ENCODE measurements at places on chromosomes 5 and 9. TPM values are rescaled to one million over a fixed set of nuclear protein-coding genes. Genes with fewer than 3 reads are reported as not detected.

GRCh38 chr5:169296419-169297143, 4.4 kb downstream of the SLIT3 start:
- peak; percentile 83 for DNase-seq

- DNase-seq = no peak
Measured at GRCh38 chr9:72894342-72894741, 58.5 kb downstream of the ALDH1A1 start.

- DNase-seq = no peak
Measured at GRCh38 chr5:112869948-112870347, 8.9 kb downstream of the SRP19 start.

- DNase-seq = no peak
Measured at GRCh38 chr9:60545346-60545877, 368.8 kb upstream of the SPATA31A5 start.

DNA sequence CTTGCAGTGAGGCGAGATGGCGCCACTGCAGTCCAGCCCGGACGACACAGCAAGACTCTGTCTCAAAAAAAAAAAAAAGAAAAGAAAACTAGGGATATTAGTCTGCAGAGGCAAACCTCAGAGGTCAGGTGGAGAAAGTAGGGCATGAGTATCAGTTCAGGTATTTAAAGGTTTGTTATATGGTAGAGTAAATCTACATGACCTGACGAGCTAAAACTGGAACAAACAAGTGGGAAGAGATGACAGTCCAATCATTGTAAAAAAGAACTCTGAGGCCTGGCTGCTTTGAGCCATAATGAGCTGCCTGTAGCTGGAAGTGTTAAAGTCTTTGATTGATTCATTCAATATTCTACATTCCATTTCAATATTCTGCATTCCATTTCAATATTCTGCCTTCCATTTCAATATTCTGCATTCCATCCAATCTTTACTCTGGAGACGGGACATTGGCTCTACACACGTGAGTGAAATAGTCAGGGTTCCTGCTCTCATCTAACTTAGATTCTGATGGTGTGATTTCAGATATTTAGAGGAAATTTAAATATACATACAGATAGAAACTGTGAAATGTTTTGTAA, 28.9 kb upstream of the GRAMD2B start:
- no peak for DNase-seq

- DNase-seq = no peak
Measured at GRCh38 chr5:152271420-152271819, 133.7 kb downstream of the NMUR2 start.

- DNase-seq = no peak
Measured at GRCh38 chr5:72854419-72854818, 38.0 kb downstream of the TNPO1 start.

GRCh38 chr9:2059274-2059929, 44.3 kb downstream of the SMARCA2 start:
- DNase-seq = no peak

GRCh38 chr9:9792144-9792857, 820.5 kb downstream of the PTPRD start:
- no peak for DNase-seq

- DNase-seq = no peak
Measured at GRCh38 chr5:25005431-25005830, 360.7 kb upstream of the CDH10 start.

DNA sequence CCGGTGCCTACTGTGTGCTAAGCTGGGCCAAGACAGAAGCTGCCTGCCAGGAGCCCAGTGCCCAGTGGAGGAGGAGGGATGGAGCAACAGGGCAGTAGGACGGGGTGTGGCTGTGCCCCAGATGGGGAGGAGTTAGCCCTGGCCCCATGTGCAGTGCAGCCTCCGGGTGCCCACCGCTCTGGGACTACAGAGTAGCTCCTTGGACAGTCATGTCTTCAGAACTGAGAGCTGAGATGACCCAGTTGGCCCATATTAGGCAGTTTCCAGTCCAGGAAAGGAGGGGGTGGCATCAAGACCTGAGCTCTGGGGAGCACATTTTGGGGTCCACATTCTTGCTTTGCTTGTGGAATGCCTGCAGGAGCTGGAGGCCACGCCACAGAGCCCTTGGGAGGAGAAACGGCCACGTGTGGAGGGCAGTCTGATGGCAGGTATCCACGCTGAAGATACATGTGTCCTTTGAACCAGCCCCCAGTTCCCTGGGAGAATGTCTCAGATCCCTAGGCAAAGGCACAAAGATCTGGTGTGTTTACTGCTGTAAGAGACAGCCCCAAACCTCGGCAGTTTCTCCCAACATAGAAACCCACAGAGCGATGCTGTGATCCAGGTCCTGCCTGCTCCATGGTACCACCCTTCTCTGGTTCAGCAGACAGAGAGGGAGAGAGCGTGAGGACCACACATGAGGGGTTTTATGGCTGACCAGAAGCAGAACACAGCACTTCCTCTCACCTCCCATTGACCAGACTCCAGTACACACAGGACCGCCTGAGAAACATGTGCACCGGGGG, 46.8 kb upstream of the FCN1 start:
- no peak for DNase-seq

DNA sequence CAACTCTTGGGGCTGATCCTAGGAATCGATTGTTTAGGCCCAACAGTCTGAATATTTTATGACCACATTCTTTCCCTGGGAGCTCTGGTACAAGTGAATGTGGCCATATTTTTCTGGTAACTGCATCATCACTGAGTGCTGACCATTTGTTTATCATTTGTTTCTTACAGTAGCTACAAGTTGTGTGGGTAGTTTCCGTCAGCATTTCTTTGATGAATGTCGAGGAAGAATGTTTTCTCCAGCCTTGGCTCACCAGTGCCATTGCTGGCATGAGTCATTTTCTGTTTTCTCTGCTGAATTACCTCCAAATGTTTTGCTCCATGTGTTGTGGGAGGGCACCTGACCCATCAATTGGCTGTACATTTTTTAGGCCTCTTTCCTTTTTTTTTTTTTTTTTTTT, 14.1 kb upstream of the CARD19 start:
- DNase-seq = no peak

DNA sequence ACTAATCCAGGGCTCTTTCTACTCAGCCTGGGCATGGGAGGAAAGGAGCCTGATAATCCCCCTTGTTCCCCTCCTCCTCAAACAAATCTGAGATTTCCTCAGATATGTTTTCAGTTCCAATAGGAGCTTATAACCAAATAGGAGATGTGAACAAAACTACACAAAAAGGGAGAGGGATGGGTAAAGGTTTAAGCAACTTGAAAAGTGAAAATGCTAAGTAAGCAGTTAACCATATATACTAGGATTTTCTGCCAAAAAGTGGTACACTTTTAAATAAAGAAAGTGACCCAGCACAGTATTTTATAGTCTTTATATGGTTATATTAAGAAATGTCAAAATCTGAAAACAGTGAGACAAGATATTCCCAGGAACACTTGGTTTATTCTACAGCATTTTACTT, 275.7 kb downstream of the BNC2 start:
- no peak for DNase-seq

DNA sequence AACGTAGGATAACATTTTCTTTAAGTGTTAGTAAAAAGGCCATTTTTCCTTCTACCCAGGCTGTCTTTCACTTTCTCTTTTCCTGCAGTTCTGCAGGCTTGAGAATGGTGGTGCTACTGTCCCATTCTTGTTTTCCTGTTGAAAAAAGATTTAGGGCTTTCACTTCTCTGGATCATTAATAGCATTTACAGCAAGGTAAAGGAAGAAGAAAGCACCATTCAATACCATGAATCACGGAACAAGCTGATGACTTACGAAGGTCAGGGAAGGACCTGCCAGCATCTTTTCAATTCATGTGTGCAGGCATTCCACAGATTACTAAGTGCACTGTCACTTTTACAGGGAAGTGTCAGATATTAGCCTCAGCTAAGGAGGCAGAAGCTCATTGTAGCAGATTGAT, 292.8 kb downstream of the YTHDC2 start:
- no peak for DNase-seq

The ACOT12 gene
- not detected for total RNA-seq

The CDC20B gene
- total RNA-seq = not detected

The ZFP2 gene
- total RNA-seq = 2.1 TPM

The DOCK8 gene
- total RNA-seq = 5.1 TPM

The FAM78A gene
- total RNA-seq = 0.69 TPM

The B4GALT1 gene
- total RNA-seq = 48.7 TPM

The PCDHB15 gene
- total RNA-seq = 1.1 TPM

The LCN10 gene
- total RNA-seq = not detected

The C1QTNF2 gene
- not detected for total RNA-seq

The IL33 gene
- total RNA-seq = 4.1 TPM

The LTC4S gene
- 14.8 TPM for total RNA-seq

Data from lower leg skin (tissue), 4 donors.